ENCODE measurements at places on chromosomes 5 and 9.

DNA sequence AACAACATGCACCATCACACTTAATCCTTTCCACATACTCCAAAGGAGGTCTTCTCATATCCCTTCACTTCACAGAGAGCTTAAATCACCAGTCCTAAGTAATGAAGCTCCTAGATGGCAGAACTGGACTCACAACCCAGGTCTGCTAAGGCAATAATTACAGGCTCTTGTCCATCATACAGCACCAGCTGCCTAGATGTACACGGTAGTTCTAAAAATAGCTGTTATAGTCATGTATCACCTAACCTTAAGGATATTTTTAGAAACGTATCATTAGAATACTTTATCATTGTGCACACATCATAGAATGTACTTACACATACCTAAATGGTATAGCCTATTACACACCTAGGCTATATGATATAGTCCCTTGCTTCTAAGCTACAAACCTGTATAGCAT lies 644.6 kb upstream of the RGMB start:
- DNase-seq = no peak

DNA sequence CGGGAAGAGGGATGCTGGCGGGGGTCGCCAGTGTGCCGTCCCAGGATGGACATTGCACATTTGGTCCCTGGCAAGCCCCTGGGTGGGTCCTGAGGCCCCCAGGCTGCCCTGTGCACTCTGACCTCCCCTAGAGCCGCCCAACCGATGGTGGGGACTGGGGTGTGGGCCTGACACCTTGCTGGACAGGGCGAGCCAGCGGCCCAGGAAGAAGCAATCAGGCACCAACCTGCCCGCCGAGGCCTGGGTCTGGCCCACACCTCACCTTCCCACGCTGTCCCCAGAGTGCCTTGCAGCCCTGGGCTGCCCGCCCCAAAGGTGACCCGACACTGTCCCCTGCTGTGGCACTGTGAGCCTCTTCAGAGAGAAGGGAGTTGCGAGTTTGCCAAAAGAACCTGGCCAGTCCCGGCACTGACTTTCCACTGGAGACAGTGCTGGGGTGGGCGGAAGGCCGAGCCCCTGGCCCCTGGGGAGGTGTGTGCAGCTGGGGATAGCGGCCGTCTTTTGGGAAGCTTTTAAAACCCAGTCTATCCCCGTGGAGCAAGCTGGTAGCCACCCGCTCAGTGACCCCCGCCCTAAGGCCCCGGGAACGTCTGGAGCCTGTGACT lies 12.0 kb upstream of the NRARP start:
- DNase-seq = no peak

- DNase-seq = no peak
These were observed 86.5 kb upstream of the ARRDC3 start for GRCh38 chr5:91469517-91470165.

GRCh38 chr5:3602785-3603502 lies 7.3 kb downstream of the IRX1 start:
- peak; percentile 74 for DNase-seq

- DNase-seq = no peak
These were observed 1.6 kb downstream of the CCL19 start for GRCh38 chr9:34689512-34689911.

- no peak for DNase-seq
These were observed 2.0 kb upstream of the TRIM14 start for GRCh38 chr9:98121058-98121457.

- peak; percentile 93 for DNase-seq
These were observed 128.1 kb upstream of the RPS23 start for GRCh38 chr5:82406205-82406773.

- peak; percentile 21 for DNase-seq
These were observed 59.3 kb downstream of the OSTF1 start for GRCh38 chr9:75147638-75148037.

- no peak for DNase-seq
These were observed 98.3 kb downstream of the UBAP2 start for GRCh38 chr9:33950371-33950770.

DNA sequence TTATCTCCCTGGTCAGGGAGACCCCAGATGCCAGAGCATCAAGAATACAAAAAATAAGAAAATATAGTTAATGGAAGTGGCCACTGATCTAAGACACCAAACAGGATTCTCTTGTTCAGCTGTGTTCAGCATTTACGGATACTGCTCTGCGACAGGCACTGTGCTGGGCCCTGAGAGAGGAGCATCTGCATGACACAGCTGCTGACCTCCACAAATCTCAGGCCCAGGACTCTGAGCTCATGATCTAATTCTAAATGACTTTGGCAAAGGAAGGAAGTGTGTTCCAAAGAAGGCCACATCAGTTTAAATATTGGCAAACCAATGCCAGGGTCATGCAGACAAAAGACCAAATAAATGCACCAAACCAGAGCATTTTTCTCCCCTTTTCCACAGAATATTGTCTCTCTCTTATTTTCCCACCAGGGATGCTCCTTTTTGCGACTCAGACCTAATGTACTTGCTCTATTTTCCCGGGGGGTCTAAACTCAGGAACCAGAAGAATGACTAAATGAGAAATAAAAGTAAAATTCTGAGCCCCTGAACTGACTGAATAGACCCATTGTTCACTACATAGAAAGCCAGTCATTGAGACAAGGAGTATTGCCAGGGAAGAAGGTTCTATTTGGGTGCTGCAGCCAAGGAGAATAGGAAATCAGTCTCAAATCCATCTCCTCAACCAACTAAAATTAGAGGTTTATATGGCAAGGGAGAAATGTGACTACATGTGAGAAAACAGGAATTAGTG lies 1.4 kb upstream of the AGGF1 start:
- DNase-seq = no peak

DNA sequence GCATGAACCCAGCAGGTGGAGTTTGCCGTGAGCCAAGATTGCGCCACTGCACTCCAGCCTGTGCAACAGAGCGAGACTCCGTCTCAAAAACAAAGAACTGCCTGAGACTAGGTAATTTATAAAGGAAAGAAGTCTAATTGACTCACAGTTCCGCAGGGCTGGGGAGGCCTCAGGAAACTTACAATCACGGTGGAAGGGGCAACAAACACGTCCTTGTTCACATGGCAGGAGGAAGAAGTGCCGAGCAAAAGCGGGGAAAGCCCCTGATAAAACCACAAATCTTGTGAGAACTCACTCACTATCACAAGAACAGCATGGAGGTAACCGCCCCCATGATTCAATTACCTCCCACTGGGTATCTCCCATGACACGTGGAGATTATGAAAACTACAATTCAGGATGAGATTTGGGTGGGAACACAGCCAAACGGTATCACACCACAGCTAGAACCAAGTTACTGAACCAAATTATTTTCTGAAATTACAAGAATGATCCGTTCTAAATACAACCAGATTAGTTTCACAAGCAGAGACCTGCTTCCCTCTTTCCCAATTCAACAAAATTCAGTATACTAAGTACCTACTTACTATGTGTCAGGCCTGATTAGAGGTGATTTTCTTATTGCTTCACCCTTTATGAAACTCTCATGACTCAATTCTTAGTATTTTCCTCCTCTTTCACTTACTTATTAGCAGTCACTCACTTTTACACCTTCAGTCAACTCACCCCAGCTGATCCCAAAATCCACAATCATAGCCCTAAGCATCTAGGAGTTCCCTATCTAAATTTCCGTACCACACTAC lies 8.4 kb downstream of the UBTD2 start:
- DNase-seq = no peak

- DNase-seq = no peak
These were observed 767 bp downstream of the RALGPS1 start for GRCh38 chr9:126915281-126915816.

DNA sequence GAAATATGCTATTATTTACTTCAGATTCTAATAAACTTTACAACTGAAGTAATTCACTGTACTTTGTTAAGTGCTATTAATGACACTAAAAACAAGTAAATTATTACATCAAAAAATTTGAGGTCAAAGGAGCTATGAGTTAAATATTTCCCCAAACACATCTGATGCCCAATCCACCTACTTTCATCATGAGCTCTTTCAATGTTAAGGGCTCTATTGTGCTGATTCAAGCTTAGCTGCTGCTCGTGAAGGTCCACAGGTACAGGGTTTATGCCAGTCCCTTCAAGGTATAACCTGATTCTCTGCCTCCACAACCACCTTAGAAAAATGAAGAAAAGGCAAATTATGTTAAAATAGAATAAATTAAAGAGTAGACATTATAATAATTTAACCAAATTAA lies 24.2 kb downstream of the NADK2 start:
- DNase-seq = no peak

GRCh38 chr9:34124099-34124498 lies 2.4 kb downstream of the DCAF12 start:
- DNase-seq = no peak

GRCh38 chr9:16179566-16179965 lies 626.7 kb downstream of the CCDC171 start:
- no peak for DNase-seq

- no peak for DNase-seq
These were observed 26.7 kb downstream of the FBXO10 start for GRCh38 chr9:37549527-37549926.

DNA sequence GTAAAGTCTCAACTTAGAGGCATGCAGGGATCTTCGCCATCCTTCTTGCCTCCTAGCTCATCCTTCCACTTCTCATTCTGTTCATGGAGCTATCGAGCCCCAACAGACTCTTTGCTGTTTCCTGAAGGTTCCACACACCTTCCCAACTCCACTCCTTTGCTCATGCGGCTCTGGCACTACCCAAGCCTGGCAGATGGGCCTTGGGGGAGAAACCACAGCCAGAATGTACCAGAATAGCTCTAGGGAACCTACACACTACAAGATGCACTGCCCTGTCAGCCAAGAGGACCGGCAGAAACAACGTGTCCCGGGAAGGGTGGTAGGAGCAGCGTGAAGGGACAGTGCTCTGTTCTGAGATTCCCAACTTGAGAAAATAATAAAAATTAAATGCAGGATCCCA lies 178.9 kb downstream of the GABBR2 start:
- DNase-seq = no peak

- DNase-seq = no peak
These were observed 145.5 kb downstream of the APBA1 start for GRCh38 chr9:69526699-69527098.

- DNase-seq = no peak
These were observed 87.9 kb downstream of the SEMA4D start for GRCh38 chr9:89410022-89410421.

DNA sequence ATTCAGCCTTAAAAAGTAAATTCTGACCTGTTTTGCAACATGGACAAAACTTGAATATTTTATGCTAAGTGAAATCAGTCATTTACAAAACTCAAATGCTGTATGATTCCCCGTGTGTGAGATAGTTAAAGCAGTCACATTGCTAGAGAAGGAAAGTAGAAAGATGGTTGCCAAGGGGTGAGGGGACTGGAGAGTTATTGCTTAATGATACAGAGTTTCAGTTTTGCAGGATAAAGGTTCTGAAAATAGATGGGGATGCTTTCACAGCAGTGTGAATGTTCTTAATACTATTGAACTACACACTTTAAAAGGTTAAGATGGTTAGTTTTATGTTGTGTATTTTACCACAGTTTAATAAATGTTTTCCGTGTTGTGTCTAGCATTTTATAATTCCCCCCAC lies 51.2 kb downstream of the SGCD start:
- no peak for DNase-seq

- DNase-seq = no peak
These were observed 52.9 kb upstream of the EXOC3 start for GRCh38 chr5:389891-390622.

GRCh38 chr9:16000811-16001210 lies 448.0 kb downstream of the CCDC171 start:
- DNase-seq = peak; percentile 30

DNA sequence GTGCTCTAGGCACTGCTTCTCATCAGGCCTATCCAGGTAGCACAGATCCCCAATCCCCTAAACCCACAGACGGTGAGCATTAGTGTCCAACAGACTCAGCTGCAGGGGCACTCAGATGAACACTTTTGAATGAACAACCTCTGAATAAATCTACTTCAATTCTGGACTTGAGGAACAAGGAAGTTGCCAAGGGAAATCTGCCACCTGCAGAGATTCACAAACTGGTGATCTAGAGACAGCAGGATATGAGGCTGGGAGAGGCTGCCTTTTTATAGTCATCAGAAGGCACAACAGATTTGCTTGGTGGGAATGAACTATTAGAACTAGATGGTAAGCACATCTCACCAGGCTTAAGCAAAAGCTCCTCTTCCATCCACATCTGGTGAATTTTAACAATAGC lies 7.0 kb upstream of the HK3 start:
- DNase-seq = no peak

DNA sequence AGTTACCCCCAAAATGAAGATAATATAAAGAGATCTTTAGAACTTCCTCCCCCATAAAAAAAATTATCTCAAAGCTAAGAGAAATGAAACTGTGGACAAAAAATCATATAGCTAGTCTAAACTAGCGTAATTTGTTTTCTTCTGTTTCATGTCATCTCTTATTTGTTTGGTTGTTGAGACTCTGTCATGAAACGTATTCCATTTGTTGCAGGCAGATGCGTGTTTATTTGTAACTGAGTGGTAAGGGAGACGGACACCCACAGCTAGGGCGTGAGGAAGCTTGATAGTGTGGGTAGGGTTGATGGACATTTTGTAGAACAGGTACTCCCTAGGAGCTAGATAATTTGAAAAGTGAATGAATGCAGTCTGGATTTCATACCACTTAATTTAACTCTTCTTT lies 41.9 kb downstream of the OSTF1 start:
- no peak for DNase-seq

- DNase-seq = no peak
These were observed 148.7 kb downstream of the ADAMTS12 start for GRCh38 chr5:33743099-33743498.

GRCh38 chr5:14506140-14506538 lies 75.5 kb upstream of the OTULINL start:
- no peak for DNase-seq

GRCh38 chr5:13746026-13746425 lies 198.5 kb downstream of the DNAH5 start:
- no peak for DNase-seq

GRCh38 chr5:155057626-155058025 lies 44.1 kb downstream of the KIF4B start:
- no peak for DNase-seq

DNA sequence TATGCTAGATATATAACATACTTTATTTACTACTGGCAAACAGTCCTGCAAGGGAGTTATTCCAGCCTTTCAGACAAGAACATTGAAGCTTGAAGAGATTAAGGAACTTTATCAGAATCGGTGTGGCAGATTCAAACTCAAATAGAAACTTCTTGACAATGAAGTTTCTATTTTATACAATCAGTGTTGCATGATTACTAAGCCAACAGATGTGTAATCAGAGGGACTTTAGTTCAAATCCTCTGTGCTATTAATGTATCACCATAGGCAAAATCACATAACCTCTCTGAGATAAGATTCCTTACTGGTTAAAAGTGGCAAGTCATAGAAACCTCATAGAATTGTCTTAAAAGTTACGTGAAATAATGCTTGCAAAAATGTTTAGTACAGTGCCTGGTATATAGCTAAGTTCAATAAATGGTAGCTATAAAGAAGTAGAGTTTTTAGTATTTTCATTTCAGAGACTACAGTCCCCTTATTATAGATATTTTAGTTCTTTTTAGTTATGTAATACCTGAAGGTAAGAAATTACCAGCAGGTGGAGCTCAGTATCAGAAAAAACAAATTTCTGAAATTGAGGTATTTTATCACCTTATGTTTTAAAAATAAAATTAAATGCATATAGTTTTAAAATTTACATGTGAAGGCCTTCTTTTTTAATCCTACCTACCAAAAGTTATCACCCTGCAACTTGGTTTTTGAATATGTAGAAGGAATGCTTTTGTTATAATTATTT lies 172.1 kb downstream of the FER start:
- no peak for DNase-seq
